GM23248 (cell line): ENCODE measurements at places on chromosomes 4 and X. TPM values are rescaled to one million over a fixed set of nuclear protein-coding genes. Genes with fewer than 3 reads are reported as not detected.

DNA sequence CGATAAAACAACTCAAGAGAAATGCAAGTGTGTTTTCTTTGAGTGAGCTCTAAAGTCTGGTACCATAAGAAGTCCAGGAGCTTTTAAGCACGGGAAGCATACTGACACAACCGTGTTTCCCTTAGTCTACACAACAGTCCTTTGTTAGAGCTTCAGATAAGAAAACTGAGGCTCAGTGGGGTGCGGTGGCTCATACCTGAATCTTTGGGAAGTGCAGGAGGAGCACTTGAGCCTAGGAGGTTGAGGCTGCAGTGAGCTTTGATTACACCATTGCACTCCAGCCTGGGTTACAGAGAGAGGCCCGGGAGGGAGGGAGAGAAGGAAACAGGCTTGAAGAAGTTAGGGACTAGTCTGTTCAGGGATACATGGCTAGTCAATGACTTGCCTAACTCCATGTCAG lies 21.9 kb downstream of the LEF1 start:
- no peak for DNase-seq

Gene PNMA3
- not detected in 2 replicates for polyA plus RNA-seq

Gene ARHGAP36
- not detected in 2 replicates for polyA plus RNA-seq

DNA sequence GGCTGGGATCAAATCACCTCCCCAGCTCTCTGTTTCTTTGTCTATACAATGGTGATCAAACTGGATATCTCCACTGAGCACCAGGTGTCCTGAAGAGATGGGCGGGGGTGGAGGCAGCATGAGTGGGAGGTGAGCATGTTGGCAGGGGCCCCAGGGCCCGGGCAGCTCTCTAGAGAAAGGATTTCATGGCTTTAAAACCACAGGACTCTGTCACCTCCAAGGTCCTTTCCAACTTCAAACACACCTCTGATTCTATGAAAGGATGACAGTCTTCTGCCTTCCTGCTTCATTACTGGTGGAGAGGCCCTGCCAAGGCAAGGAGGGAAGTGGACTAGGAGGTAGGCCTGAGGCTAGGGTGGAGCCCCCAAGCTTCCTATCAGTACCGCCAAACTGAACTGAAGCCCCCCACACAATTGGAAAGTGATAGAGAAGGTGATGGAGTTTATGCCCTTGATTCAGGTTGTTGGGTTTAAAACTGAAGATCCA lies 38.6 kb downstream of the TRIM2 start:
- no peak for DNase-seq

Gene XAGE3
- not detected in 2 replicates for polyA plus RNA-seq

- peak; percentile 65 for DNase-seq
Measured at GRCh38 chr4:152316969-152317368, 218.9 kb downstream of the FBXW7 start.

DNA sequence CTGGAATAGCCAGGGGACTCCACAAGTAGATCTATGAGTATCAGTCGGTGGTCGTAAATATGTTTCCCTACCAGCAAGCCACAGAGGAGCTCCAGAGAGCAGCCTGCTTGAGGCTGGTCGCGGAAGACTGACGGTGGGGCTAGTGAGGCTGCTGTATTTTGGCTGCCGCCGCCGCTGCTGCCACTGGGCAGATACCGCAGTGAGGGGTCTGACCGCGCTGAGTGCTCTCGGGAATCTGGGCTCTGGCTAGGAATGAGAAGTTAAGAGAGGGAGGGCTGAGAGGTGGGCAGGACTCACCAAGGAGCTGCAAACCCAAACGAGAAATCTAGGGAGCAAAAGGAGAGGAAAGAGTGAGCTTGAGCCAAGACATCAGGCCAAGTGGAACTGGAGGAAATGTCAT lies at the start of gene EXOC1L:
TSS of gene EXOC1L (plus strand) at position 157 of the 400 bp plus-strand sequence. CDS start at position 394, 237 bp downstream.
- DNase-seq: peak; percentile 40

GRCh38 chr4:98656886-98657285 lies 1.5 kb downstream of the TSPAN5 start:
- no peak for DNase-seq

Gene MMRN1
- polyA plus RNA-seq: not detected in 2 replicates

Gene BTK
- polyA plus RNA-seq: 0.23 TPM in 1 of 2 replicates, not detected in the other

Gene ANXA10
- polyA plus RNA-seq: 0.27 and 0.44 TPM in 2 replicates

Gene PDCL2
- polyA plus RNA-seq: not detected in 2 replicates

DNA sequence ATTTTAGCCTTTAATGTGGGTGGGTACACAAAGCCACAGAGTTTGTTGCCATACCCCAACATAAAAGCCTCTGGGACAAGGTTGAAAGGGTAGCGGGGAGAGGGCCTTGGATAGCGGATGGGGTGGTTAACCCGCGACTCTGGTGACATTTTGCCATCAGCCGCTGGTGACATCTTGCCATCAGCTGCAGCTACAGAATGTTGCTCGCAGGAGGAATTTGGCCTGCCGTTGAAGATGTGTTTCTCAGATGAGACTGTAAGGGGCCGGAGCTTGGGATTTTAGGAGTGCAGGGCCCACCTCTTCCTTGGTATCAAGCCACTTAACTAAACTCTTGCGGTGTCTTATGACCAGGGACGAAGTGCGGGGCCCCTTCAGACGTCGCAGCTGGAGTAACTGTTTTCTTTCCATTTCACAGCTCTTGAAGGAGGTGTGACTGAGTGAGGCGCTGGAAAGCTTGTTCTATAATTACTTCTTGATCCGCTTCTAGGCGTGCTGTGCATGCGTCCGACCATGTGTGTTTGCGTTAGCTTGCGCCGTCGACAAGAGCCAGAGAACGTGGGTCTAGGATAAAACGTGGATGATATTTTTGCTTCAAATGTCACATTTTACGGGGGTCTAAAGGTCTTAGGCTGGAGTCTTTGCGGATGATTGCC lies 820 bp upstream of the RASL11B start:
- DNase-seq: peak; percentile 35

GRCh38 chr4:13126976-13127910 lies 356.9 kb downstream of the RAB28 start:
- no peak for DNase-seq

Gene GJB1
- not detected in 2 replicates for polyA plus RNA-seq

DNA sequence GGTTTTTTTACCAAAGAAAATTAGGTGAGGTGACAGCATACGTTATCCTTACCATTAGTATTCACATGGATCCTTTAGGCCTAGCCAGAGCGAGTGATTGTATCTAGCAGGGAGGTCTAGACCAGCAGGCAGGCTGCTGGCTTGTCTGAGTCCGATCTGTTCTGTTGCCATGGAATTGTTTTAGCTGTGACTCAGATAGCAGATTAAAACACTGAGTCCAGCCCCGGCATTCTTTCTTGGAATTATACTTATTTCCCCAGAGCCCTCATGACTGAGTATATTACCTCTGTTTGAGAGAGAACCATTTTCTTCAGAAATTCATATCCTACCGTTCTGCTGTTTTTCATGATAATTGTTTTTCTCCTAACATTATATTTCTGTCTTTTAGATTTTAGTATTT lies 37.4 kb downstream of the OCRL start:
- peak; percentile 91 for DNase-seq

GRCh38 chrX:16320765-16321355 lies 153.6 kb downstream of the MAGEB17 start:
- peak; percentile 55 for DNase-seq

Gene GLA
- 20.4 and 26.6 TPM in 2 replicates for polyA plus RNA-seq

DNA sequence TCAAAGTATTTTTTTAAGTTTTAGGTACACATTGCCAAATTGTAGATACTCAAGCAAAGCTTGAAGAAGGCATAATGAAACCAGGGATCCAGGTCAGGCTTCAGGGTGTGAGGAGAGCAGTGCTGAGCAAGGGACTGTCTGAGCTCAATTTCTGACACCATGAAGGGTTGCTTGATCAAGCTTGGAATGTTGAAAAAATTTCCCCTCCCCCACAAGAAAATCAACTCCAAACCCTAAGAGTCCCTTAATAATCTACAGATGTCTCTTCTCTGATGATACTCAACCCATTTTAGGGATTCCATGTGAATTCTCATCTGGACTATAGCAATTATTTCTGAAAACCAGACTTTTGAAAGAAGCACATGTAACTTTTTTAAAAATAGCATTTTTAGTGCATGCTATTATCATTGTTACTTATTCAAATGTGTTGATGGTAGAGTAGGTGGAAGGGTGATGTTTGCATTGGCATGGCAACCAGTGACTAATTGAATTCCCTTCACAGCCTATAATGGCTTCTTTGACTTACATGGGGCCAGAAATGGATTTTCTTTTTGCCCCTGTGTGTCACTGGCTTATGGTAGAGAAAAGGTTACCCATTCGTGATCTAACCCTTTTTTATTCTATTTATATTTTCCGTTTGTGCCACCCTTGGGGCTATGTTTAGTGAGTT lies 252.0 kb downstream of the FBXW7 start:
- DNase-seq: peak; percentile 72

DNA sequence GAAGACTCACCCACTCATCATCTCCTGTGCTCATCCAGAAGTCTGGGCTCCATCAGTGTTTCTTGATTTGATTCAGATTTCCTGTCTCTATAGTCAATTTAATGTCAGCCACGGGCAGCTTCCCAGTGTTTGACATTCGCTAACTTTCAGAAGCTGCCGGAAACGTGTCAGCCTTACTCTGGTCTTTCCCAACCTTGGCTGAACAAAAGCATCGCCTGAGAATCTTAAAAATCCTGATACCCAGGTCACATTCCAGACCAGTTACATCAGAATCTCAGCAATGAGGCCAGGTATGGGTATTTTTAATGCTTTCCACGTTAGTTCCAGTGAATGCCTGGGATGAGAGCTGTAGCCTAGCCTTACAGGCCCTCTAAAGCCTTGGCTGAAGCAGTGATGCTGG lies 233.8 kb downstream of the FRMPD4 start:
- no peak for DNase-seq

- DNase-seq: no peak
Measured at GRCh38 chr4:1669270-1669669, 14.8 kb downstream of the FAM53A start.

- DNase-seq: no peak
Measured at GRCh38 chrX:150291014-150291413, 72.1 kb upstream of the MAMLD1 start.

DNA sequence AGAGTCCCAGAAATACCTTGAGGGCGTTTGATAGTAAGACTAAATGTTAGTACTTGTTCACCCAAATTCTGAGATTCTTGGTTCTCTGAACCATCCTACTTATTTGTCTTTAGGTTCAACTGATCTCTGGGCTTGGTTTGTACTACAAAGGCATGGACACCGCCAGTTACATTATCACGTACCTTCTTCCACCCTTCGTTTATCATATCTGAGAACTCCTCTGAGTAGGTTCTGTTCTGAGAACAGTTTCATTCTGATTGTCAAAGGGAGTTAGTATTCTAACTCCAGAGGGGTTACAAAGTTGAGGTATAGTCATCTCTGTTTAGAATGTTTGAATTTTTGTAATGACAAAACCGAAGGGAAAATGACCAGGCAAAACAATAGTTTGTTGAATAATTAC lies 19.3 kb downstream of the ZFX start:
- no peak for DNase-seq

DNA sequence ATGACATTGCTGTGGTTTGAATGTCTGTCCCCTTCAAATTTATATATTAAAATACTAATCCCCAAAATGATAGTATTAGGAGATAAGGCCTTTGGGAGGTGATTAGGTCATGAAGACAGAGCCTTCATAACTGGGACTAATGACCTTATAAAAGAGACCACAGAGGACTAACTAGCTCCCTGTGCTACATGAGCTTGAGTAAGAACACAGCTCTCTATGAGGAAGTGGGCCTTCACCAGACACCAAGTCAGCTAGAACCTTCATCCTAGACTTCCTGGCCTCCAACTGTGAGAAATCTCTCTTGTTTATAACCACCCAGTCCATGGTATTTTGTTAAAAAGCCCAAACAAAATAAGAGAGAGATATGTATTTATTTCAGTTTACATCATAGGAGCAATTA lies 242.2 kb upstream of the CTSO start:
- no peak for DNase-seq

GRCh38 chr4:151643564-151643963 lies 117.2 kb downstream of the GATB start:
- no peak for DNase-seq

Gene NXF2B
- polyA plus RNA-seq: not detected in 2 replicates

Gene HELT
- polyA plus RNA-seq: not detected in 2 replicates

Gene ERCC6L
- polyA plus RNA-seq: 2.1 and 2.4 TPM in 2 replicates

DNA sequence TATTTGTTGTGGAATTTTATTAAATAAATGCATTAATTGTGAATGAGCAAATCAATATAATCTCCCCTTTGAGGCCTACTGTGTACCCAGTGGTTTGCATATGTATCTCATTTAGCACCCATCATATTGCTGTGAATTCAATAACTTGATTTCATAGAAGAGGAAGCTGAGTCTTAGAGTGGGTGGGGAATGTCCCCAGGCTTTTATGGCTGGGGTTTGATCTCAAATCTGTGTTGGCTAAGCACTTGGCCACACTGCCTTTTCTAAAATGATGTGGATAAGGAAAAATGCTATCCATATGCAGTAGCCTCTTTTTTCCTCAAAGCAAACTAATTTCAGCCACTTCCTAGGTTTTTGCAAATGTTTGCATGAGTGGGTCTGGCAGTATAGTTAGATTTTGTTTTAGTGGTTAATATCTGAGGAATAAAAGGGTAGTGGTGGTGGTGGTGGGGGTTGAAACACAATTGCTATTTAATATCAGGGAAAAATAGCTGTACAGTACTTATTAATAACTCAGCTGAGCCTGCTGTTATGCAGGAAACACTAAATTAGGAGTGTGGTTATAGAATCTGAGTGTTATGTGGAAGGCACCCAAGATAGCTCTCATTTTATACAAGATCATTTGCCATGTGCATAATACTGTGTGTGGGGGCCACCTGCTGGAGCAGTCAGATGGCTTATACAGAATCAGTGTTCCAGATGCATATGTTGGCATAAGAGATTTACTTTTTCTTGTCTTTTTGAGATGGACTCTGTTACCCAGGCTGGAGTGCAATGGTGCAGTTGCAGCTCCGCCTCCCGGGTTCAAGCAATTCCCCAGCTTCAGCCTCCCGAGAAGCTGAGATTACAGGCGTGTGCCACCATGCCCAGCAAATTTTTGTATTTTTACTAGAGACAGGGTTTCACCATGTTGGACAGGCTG lies 108.0 kb downstream of the TMEM131L start:
- DNase-seq: peak; percentile 87

Gene FAM9B
- polyA plus RNA-seq: not detected in 2 replicates

DNA sequence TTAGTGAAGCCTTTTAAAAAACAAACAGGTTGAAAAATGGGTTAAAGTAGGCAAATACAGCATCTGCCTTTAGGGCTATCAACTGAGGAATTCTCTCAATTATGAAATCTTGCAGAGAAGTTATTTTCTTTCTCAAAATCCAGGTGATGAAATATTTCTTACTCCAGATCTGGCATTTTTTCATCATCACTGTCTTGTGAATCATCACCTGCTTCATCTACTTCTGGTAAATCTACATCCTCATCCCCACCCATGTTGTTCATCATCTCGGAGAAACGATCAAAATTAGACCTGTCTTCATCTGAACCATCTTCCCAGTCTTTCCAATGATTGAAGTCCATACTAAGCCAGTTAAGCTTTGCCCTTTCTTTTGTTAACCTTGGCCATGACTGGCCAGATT lies 33.3 kb upstream of the HPF1 start:
- DNase-seq: peak; percentile 22

Gene TCEAL3
- polyA plus RNA-seq: 53.1 and 58.1 TPM in 2 replicates
